ENCODE measurements at places on chromosomes 7 and 10.
A peak's percentile ranks its signal among the peaks of the same experiment; 100 is the strongest.

GRCh38 chr10:27624941-27625340 lies 120.7 kb downstream of the MKX start:
- no peak for DNase-seq

GRCh38 chr10:14547816-14548215 lies 217.1 kb upstream of the FRMD4A start:
- no peak for DNase-seq

DNA sequence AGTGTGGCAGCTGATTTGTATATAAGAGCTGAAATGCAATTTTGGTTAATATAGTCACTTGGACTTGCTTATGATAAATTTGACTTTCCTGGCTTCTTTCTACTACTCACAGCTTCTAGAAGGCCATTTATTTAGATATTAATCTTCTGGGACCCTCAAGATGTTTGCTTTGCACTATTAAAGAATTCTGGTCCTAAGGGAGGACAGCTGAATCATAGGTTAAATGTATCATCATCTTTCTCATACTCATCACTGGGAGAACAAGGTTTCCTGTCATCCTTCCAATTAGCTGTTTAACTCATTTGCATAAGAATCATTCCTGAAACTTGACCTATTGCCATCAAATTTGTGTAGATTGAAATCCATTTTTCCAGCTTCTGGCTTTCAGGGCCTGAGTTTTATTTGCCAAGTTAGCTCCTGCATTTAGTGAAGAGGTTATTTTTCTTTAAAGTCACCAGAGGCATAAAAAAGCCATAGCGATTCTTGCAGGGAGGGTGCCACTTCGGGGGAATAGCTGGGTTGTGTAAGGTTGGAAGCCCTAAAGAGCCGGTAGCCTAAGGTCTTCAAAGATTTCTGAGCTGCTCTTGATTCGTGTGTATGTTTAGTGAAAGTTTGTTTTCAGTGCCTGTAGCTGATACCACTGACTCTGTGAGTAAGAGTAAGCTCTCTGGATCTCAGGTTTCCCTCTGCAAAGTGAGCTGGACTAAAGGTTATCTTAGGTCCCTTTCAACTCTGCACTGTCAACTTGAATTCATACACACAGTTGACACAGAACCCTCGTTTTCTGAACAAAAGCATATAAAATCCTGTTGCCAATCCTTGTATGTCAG lies 4.3 kb downstream of the MAP3K8 start:
- no peak for DNase-seq

DNA sequence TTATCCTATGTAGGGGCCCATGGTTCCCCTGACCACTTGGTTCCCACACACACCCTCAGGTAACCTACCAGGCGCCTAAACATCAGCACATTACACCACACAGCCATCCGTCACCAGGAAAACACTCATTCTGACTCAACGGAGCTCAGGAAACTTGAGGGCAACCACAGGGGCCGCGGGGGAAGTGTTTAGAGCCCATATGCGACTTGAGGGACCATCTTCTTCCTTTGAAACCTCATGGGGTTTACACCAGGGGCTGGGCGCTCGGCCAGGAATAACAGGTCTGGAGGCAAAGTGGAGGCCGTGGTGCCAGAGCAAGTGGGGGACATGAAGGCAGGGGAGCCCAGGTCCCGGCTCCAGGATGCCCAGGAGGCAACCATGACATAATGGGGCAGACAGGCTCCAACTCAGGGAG lies 1.5 kb downstream of the STX1A start:
- peak; percentile 83 for DNase-seq

GRCh38 chr10:56551037-56551436 lies 190.0 kb upstream of the ZWINT start:
- no peak for DNase-seq

DNA sequence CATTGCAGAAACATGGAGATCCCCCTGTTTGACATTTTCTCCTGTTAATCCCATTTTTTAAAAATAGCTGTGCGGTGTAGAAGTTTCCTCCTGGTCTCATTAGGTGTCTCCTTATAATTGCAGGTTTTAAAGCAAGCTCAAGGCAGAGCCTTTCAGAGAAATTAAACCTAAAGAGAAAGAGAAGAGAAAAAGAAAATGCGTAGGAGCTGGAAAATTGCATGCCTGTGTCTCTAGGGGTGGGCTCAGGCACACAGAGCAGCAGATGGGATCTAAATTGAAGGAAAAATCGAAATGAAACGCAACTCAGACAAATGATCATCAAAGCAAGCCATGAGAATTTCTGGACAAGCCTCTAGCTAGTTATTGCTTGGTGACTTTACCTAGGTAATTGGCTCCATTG lies 40.1 kb downstream of the GPR26 start:
- DNase-seq: no peak

- DNase-seq: no peak
These were observed 82.3 kb downstream of the ANKRD7 start for GRCh38 chr7:118306771-118307170.
